ENCODE measurements at places on chromosomes 13 and 19.

DNA sequence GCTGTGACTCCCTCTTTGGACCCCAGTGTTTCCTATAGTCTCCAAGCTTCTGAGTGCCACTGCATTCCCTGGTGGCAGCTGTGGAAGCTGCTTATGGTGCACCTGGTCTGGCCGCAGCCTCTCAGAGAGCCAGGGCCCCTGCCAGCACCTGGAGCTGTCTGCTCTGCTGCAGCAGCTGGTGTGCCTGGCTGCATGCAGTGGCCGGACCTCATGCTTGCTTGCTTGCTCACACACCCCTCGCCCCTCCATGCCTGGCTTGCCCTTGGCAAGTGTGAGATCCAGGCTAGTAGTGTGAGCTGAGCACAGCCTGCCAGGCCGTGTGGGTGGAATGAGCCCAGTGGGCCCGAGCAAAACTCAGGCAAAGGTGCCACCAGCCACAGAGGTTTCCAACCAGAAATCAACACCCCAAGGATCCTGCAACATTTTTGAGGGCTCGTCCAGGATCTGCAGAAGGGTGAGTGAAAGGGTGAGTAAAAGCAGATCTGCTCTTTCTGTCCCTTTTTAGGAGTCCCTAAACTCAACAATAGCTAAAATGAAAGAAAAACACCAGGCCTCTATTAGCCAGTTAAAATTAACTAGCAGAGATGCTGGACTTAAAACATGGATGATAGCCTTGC is 7.6 kb upstream of the MLLT1 start:
- no peak for DNase-seq

- DNase-seq, result no peak
These were observed 15.0 kb downstream of the MRPS12 start for GRCh38 chr19:38945562-38946228.

DNA sequence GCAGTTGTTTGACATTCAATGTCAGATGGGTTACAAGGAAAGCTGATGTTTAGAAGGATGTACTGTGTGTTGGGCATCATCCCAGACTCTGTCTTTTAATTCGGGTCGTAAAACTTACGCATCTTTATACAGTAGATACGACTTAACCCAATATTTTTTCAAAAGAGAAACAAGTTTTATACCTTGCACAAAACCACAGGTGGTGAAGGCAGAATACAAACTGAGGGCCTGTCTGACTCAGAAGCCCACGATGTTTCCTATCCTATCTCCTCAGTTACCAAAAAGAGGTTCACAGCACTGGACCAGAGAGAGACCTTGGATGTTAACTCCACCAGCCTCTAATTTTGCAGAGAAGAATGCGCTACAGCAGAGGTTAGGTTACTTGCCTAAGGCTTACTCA is 477.0 kb downstream of the FOXO1 start:
- no peak for DNase-seq

- DNase-seq, result no peak
These were observed 287.6 kb upstream of the SGCG start for GRCh38 chr13:22893204-22893603.

DNA sequence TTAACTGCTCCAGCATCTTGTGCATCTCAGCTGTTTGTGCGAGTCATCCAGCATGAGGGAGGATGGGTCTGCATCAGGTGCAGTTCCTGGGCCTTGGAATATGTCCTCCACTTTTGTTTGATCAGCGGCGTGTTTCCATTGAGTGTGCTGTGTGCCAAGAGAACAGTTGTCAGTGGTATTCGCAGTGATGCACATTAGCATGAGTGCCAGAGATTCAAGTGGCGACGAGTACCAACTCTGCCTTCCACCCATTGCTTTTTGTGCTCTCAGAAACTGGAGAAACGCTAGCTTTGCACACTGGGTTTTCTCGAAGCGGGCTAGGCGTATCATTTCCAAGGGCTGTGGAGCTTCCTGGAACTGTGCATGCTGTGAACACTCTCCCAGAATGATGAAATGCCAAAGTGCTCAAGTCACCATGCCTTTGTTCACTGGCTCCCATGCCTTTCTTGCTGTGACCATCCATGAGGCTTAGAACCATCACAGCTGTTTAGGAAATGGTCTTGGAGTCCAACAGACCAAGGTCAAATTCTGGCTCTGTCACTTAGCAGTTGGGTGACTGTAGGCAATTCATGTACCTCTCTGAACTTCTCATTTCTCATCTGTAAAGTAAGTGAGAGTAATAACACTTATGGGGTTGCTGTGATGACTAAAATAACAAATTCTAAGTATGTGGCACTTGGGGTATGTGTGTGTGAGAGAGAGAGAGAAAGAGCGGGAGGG is 18.4 kb downstream of the LRCH1 start:
- no peak for DNase-seq

Data from AG09309 (cell line).